Peyer's patch (tissue), 4 donors: ENCODE measurements at places on chromosomes 1 and 21.

GRCh38 chr1:165109013-165109412, 247.5 kb downstream of the LMX1A start:
- DNase-seq: no peak

DNA sequence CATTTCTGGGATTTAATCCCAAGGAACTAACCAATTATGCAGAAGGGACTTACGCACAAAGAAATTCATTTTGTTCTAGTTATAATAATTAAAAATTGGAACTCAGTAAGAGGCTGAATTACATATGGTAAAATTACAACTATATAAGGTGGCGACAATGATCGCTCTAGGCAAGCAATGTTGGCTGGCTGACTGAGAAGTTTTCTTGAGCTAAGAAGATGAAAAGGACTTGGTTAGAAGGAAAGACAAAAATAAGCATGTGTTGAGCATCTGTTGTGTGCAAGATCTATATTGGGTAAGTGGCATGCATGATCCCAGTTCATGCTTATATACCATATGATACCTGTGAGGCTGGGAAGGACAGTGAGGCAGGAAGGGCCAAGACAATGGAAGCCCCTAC, 80.8 kb downstream of the FCRL5 start:
- no peak for DNase-seq

DNA sequence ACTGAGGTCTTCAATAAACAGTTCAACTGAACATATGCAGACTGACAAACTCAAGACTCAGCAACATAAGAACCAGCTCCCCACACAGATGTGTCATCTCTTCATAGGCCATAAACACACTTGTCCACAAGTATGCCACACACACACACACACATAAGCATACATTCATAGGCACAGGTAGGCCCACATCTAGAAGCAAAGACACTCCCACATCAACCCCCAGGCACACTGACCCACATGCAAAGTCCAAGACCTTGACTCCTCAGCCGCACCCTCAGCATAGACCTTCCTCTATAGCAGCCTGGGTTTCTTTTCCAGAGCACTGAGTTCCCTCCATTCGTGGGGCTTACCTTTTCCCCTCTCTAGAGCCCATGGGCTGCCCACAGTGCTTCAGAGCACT, 1.4 kb downstream of the LAD1 start:
- no peak for DNase-seq

DNA sequence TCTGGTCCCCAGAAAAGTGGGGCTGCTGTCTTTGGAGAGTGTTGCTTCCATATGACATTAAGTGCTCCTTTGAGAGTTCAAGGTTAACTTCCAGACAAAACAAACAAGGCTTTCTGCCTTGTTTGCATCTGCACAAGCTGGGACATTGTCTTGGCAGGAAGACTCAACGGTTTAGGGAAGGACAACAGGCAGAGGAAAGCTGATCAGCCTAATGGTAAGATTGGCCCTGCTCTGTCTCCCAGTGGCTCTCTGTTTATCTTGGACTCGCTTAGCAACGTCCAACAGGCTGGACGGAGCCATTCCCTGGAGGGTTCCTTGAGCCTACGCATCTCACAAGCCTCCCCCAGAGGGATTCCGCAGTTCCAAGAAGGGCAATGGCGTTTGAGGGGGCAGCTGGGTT, 62.2 kb upstream of the SLC44A3 start:
- no peak for DNase-seq

DNA sequence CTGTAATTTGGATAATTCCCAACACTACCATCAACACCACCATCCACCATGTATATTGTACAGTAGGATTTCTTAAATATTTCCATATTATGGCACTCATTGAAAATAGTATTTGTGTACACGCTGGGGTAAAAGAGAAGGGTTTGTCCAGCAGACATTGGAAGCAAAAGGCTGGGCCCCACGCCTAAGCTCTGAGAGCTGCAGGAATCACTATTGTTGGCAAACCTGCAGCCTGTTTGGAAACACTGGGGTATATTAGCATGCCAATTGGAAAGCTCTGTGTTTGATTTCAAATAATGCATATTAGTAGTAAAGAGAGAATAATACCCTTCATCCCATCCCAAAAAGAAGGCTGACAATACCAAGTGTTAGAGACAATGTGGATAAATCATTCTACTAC, 81.5 kb upstream of the DPYD start:
- no peak for DNase-seq

GRCh38 chr1:165876121-165876520, 48.7 kb downstream of the UCK2 start:
- DNase-seq: no peak

DNA sequence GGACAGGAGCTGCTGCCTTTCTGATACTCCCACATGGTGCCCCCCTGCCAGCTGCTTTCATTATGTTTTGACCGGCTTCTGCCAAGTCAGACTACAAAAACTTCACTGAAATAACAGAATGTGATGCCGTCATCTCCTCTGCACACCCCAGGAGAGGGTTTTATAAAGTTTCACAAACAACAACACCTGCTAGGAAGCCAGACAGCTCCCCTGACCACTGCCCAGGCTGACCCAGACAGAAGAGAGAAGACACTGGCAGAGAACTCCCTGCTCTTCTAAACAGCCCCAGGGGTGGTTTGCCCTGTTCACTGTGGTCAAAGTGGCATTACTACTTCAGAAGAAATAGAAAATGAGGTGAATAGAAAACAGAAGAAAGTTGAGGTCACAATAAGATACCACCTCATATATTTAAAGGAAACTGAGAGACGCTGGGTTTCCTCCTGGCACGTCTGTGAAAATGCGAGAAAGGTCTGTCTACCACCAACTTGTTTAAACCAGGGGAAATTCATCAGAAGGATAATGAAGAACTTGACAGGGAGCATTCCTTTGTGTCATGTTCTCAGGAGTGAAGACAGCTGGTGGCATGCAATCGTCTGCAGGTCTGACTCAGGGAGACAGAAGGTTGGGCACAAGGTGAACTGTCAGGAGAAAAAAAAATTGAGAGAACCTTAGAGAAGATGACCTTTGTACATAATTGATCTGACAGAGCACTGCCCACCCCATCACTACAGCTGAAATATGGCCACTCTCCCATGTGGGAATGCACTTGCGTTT, 119.0 kb upstream of the NFIA start:
- no peak for DNase-seq
